ENCODE measurements at places on chromosomes 6 and 20.

DNA sequence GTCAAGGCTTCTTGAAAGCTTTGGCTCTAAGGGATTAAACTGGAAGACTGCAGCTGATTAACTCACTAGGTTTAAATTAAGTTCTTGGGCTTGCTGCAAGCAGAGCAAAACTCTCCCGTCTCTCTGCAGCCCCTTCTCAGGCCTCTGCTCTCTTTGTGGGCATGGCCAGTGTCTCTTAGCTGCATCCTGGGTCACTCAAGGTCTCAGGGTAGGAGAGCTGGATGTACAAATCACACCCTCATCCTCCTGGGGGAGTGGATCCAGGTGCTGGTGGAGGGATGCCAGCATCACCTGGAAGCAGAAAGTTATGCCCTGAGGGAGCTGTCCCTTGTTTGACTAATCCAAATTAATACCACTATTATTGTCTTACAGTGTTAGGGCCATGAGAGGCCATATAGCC lies 35.8 kb downstream of the GCM1 start:
- DNase-seq: no peak

- DNase-seq: no peak
These were observed 14.9 kb downstream of the DYNLT1 start for GRCh38 chr6:158629367-158630221.

GRCh38 chr6:35376281-35376680 lies 33.9 kb downstream of the PPARD start:
- no peak for DNase-seq

DNA sequence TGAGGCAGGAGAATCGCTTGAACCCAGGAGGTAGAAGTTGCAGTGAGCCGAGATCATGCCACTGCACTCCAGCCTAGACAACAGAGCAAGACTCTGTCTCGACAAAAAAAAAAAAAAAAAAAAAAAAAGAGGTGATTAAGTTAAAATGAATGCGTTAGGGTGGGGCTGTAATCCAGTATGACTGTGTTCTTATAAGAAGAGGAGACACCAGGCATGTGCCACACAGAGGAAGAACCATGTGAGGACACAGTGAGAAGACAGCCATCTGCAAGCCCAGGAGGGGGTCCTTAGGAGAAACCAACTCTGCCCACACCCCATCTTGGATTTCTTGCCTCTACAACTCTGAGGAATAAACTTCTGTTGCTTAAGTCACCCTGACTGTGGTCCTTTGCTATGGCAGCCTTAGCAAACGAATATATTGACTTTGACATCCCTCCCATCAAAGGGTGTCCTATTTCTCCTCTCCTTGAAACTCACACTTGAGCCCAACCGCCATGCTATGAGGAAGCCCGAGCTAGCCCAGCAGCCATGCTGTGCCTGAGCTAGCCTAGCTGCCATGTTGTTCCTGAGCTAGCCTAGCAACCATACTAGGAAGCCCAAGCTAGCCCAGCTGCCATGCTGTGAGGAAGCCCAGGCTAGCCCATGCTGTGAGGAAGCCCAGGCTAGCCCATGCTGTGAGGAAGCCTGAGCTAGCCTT lies 15.8 kb upstream of the PPP1R16B start:
- no peak for DNase-seq

DNA sequence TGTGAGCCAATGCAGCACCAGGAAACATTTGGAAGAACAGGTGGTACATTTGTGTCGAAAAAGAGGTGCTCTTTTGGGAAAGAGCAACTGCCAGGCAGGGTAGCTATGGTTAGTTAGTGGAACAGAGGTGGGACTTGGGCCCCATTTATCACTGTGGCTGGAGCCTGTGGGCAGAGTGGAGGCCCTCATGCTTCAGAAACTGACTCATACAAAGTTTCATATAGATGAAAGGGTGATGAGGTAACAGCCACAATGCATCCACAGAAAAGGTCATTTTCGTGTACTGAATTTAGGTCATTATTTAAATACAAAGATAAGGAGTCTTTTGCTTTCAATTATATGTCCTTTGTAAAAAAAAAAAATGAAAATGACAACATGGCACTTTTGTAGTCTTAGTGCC lies 76.4 kb upstream of the HS3ST5 start:
- DNase-seq: no peak

DNA sequence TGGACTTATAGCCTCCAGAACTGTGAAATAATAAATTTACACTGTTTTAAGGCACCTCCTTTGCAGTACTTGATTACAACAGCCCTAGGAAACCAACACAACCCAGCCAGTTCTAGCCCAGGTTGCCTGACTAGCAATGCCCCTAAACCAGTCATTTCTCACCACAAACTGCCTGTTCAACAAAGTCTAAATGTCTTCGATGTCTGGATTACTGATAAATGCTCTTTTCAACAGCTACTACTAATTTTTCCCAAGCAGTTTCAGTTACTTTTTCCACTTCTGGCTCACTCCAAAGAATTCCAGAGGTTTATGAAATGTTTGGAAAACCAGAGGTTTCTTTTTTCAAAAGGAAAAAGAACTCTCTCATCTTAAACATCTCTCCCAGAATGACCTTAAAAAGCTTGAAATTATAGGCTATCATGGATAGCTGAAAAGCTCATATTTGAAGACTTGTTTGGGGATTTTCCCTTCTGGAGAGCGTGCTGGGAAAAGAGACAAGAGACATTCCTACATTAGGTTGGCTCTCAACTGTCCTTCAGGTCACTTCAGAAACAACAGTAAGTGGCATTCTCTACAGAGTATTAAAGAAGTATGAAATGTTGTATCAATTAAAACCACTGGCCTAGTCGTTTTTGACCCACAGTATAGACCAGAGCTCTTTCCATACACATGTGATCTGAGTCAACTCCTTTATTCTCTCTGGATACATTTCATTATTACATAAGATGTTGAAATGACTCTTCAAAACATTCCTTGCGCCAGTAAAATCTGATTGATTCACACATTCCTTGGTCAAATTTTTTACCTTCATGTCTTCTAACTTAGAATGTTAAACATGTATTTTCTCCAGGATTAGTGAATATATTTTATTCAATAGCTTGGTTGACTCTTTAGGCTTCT lies 265.9 kb downstream of the COL12A1 start:
- DNase-seq: no peak

DNA sequence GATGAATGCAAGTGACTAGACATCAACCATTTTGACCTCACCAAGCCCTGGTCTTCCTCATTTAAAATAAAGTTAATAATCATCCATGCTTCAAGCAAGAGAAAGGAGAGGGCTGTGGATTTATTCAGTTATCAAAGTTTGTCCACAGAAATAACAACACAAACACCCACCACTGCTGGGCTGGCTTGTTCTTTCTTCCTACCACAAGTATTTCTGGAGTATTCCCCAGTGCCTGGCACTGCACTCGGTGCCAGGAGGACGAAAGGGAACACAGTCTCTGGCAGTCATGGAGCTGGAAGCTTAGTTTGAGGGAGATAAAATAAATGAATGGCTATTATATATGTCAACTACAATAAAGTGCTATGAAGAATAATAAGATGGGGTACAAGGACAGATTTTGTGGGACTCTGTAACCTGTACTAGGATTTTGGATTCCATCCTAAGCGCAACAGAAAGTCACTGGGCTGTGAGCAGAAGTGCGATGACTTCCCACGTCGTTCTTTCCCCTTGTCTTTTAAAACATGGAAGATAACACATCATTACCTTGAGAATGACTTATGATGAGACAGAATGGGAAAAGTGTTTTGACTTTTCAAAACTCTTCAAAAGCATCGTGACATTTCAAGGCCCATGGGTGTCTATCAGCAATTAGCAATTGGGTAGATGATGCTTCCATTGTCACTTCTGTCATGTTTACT lies 74.5 kb upstream of the TRAF3IP2 start:
- DNase-seq: no peak

DNA sequence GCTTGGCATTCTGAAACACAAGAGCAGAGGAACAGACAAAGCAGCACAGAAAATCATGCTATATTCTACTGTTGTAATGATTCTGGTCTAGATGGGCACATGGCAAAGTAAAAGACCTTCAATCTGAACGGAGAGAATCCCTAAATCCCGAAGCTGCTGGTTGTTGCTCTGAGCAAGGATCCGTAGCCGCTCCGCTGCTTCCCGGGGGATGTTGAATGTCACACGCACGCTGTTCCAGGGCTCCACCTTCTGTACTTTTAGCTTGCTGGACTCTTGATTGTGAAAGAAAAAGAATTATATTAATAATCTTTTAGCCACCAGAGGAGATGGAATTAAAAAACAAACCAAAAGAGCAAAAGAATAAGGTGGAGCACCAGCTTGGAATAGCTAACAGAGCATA lies 49.3 kb downstream of the NCOA6 start:
- DNase-seq: no peak

GRCh38 chr6:21615504-21615903 lies 22.0 kb downstream of the SOX4 start:
- DNase-seq: no peak

DNA sequence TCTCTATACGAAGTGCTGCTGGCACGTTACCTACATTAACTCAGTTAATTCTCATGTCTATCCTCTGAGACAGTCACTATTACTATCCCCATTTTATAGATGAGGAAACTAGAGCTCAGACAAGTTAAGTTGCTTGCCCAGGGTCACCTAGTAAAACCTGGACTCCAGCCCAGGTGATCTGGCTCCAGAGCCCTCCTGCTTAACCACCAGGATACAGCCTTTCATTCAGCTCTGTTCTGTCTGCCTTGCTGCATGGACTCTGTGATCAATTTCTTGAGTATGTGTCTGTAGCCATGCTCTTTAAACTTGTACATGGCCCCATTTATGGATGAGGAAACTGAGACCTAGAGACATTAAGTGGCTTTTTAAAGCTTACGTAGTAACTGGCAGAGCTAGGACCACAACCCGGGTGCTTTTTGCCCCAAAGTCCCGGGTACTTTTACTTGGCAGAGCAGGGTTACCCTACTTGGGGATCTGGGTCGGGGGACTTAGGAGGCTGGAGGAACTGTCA lies 4.7 kb downstream of the CDKN1A start:
- no peak for DNase-seq

DNA sequence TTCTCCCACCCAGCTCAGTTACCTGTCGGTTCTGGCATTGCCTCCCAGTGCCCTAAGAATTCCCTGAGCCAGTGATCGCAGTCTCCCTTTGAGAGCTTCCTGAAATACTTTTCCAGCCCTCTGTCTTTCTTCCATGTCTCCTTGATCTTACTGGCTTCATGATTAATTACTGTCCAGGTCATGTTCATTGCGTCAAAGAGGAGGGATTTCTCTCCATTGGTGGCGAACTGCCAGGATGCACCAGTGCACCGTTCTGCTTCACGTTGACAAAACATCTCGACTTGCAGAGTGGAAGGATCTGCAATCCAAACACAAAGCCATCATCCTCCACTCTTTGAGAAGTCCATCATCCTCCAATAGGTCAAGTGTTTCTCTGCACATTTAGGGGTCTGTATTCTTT lies 8.6 kb downstream of the RAET1E start:
- no peak for DNase-seq

- DNase-seq: no peak
These were observed 272.1 kb upstream of the EYS start for GRCh38 chr6:65979120-65979519.

GRCh38 chr6:56160489-56160888 lies 86.9 kb downstream of the COL21A1 start:
- DNase-seq: no peak

DNA sequence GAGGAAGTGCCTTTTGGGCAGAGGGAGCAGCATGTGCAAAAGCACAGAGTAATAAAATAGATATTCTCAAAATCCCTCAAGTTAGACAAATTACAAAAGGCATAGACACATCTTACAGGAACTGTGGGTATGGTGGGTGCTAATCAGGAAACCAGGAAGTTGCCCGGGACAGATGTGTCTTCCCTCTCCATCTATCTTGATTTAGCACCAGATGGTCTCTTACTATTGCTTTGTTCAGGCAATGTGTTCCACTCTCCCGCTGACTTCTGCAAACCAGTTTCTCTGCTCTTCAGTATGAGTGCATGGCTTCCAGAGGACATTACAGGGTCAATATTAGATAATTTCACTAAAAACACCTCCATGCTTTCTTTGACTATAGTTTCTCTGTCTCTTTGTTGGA lies 13.2 kb downstream of the CITED2 start:
- DNase-seq: no peak

DNA sequence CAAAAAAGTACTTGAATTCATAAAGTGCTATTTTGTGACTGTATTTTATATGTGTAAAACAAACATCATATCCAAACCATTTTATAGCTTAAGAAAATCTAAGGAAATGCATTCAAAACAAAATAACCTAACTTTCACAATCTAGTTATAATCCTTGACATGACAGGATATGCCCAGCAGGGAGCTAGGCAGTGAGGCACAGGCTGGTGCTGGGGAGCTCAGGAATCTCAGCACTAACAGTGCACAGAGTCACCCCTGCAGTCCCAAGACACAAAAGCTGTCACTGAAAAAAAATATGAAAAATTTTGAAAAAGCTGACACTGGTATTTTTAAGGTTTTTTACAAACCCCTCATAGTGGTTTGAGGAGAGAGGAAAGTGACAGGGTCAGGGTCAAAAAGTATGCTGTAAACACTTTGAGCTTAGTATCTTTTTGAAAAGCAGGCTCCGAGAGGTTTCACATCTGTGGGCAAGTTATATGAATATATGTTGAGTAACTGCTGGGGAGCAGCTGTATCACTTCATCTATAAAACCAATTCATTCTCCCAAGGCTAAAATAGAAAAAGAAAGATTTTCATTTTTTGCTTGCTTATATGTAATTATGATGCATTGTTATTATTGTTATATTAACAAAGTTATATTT lies 24.1 kb downstream of the LGSN start:
- no peak for DNase-seq

DNA sequence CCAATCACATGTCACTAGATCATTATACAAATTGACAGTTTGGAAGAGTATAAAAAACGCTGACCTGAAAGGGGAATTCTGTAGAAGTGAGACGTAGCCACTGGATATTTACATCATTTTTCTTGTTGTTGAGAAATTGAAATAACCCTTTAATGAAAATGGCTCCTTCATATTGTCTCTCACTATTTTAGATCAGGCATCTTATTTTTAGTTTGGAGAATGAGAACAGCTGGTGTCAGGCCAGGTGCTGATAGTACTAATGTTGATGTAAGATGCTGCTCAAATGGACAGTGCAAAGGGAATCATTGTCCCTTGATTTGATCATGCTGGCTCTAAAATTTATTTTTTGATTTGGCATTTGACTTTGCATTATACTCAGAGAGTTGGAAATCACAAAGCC lies 17.4 kb downstream of the NKAIN2 start:
- DNase-seq: no peak

DNA sequence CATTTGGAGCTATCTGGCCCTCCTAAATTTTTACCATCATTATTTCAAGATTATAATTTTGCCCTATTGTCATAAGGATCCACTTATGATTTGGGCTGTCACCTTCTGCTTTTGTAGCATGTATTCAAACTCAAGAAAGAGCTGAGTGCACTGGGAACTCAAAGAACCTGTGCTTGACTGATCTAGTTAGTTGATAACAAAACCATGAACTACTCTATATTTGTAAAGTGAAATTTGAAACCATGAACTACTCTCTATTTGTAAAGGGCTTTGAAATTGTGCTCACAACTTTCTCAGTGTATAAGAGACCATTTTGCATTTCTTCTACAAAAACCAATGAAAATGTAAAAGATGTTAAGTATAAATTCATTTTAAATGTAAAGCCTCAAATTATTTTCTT lies 77.5 kb upstream of the POPDC3 start:
- DNase-seq: no peak
